ENCODE measurements at places on chromosomes 12 and 14. TPM values are rescaled to one million over a fixed set of nuclear protein-coding genes. Genes with fewer than 3 reads are reported as not detected.

DNA sequence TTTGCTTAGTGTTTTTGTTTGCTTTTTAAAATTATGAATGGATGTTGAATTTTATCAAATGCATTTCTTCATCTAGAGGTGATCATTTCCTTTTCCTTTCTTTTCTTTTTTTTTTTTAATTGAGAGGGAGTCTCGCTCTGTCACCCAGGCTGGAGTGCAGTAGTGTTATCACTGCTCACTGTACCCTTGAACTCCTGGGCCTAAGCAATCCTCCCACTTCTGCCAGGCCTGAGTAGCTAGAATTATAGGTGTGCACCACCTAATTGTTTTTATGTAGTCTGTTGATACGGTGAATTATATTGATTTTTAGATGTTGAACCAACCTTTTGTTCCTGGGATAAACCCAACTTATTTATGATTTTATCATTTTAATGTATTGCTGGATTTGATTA, 1.5 kb upstream of the CDKL1 start:
- H3K4me1 ChIP-seq, result peaks cover 11% of the 10 kb centered on the region
- no peaks in the 10 kb centered on the region for H3K36me3 ChIP-seq

DNA sequence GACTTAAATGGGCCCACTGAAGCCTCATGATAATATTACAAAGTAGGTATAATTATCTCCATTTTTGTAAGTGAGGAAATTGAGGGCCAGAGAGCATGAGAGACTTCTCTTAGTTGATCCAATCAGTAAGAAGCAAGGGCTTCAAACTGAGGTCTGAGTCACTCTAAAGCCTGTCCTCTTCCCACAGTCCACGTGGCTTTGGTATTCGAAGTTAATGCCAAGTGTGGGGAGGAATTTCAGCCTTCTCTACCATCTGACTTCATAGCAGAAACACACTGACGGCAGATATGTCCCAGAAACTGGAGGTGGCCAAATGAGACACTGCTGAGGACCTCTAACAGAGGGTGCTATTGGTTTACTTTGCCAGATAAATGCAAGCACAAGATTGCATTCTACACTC, 114.4 kb upstream of the OVCH1 start:
- H3K4me3 ChIP-seq, result no peak overlapping the region
- H3K27me3 ChIP-seq, result no peaks in the 10 kb centered on the region
- no peaks in the 10 kb centered on the region for H3K36me3 ChIP-seq
- DNase-seq, result no peak

Gene CBLN3
- total RNA-seq, result 128 TPM

GRCh38 chr12:9750276-9751203, 10.2 kb downstream of the CD69 start:
- DNase-seq, result peak; percentile 86
- no peak overlapping the region for H3K27ac ChIP-seq
- H3K4me1 ChIP-seq, result peaks cover 7% of the 10 kb centered on the region

Gene AKAP5
- 1.7 TPM for total RNA-seq

GRCh38 chr12:13273850-13274249, 77.3 kb downstream of the EMP1 start:
- peaks cover 6% of the 10 kb centered on the region for H3K27me3 ChIP-seq
- H3K4me3 ChIP-seq, result no peak overlapping the region
- H3K4me1 ChIP-seq, result peaks cover 4% of the 10 kb centered on the region
- no peak overlapping the region for H3K27ac ChIP-seq
- H3K36me3 ChIP-seq, result no peaks in the 10 kb centered on the region
- no peak for DNase-seq

GRCh38 chr14:101834800-101835547, 73.5 kb downstream of the PPP2R5C start:
- no peak for DNase-seq
- no peaks in the 10 kb centered on the region for H3K27me3 ChIP-seq
- no peak overlapping the region for H3K4me3 ChIP-seq
- H3K36me3 ChIP-seq, result peaks cover 28% of the 10 kb centered on the region

DNA sequence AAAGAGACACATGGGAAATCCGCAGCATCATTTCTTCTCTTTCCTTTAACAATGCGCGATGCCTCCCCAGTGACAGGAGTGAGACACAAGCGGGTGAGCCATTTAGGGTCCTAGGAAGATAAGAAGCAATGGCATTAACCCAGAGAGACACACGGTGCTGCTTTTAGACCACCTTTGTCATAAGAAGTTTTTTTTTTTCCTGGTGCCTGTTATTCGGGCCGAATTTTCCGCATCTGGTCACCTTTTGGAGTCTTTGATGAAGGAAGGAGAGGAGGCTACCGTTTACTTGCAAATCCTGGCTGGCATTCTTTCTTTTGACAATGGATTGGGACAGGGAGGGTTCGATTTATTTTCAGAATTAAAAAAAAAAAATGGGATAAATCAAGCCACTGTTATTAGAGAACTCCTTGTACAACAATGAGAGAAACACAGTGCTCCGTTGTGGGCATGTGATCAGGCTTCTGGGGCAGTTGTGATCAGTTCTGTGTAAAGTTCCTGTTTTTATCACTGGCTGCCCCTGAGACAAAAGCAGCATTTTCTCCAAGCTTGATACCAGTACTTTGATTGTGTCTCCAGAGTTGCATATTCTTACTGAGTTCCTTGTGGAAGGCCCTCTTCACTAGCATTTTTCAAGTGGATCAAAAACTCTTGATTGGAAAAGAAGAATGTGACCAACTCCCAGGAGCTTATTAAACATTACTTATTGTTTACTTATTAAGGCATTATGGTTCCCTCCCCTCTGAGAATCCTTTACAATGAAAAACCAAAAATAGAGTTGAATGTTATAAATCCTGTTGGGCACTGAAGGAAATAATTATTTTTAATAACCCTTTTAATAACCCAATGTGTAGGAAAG, 1.1 kb downstream of the DIP2B start:
- H3K4me1 ChIP-seq, result peaks cover 48% of the 10 kb centered on the region
- DNase-seq, result peak; percentile 68
- no peaks in the 10 kb centered on the region for H3K27me3 ChIP-seq
- no peaks in the 10 kb centered on the region for H3K36me3 ChIP-seq

- H3K36me3 ChIP-seq, result peaks cover 11% of the 10 kb centered on the region
- no peak overlapping the region for H3K27ac ChIP-seq
- H3K4me3 ChIP-seq, result no peak overlapping the region
- H3K4me1 ChIP-seq, result no peaks in the 10 kb centered on the region
- no peaks in the 10 kb centered on the region for H3K27me3 ChIP-seq
Measured at GRCh38 chr12:32005496-32006125, 46.4 kb downstream of the RESF1 start.

GRCh38 chr14:105060751-105061427, 4.3 kb downstream of the GPR132 start:
- peak overlapping the region; percentile 98 for H3K27ac ChIP-seq
- H3K4me1 ChIP-seq, result peaks cover 71% of the 10 kb centered on the region
- H3K36me3 ChIP-seq, result no peaks in the 10 kb centered on the region
- no peaks in the 10 kb centered on the region for H3K27me3 ChIP-seq
- H3K4me3 ChIP-seq, result peak overlapping the region; percentile 8

Gene DAO
- not detected for total RNA-seq

Gene LTBP2
- 0.22 TPM for total RNA-seq

Gene EXOC3L4
- total RNA-seq, result not detected

Gene SLC5A8
- total RNA-seq, result not detected

GRCh38 chr14:100069161-100069800, 4.1 kb downstream of the EVL start:
- H3K27ac ChIP-seq, result peak overlapping the region; percentile 87
- H3K4me1 ChIP-seq, result peaks cover 89% of the 10 kb centered on the region
- H3K27me3 ChIP-seq, result no peaks in the 10 kb centered on the region
- DNase-seq, result no peak
- peaks cover 35% of the 10 kb centered on the region for H3K36me3 ChIP-seq
- H3K4me3 ChIP-seq, result peak overlapping the region; percentile 92

- H3K4me3 ChIP-seq, result no peak overlapping the region
- H3K27ac ChIP-seq, result no peak overlapping the region
- no peaks in the 10 kb centered on the region for H3K4me1 ChIP-seq
- DNase-seq, result no peak
- no peaks in the 10 kb centered on the region for H3K27me3 ChIP-seq
Measured at GRCh38 chr14:56217380-56218045, 99.3 kb downstream of the PELI2 start.

Gene PLD4
- total RNA-seq, result 51.0 TPM

Gene KCNC2
- total RNA-seq, result not detected

Gene GPN3
- total RNA-seq, result 12.3 TPM

DNA sequence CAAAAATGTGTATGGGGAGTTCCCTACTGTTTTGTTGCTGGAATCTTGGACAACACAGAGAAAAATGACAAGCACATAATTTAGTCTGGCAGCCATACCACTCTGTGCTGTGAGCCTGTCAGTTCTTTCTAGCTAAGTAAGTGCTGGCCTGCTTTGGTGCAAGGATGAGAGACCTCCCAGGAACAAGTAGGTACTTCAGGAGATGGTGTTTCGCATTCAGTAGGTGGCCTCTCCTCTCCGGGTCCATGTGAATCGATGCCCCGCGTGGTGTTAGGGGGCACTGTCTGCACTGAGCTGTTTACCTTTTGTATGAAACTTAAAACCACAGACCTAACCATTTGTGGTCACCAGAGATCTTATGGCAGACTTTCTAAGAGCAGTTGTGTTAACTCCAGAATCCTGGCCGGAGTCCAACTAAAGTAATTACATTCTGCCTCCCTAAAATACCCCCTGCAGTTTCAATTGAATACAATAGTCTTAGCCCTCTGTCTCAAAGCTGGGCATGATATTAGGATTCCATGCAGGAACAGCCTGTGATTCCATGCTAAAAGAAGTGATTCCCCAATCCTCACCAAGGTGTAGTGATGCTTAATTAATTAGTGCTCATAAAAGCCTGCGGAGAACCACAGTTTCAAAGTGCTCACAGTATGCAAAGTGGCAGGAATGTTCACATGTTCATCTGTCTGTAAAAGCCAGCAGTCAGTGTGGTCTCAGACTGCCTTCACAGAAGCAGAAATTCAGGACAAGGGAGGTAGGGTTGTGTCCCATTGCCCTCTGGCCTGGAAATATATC, 64.2 kb downstream of the LLPH start:
- no peak for DNase-seq
- H3K4me1 ChIP-seq, result peaks cover 13% of the 10 kb centered on the region
- no peaks in the 10 kb centered on the region for H3K36me3 ChIP-seq
- no peak overlapping the region for H3K27ac ChIP-seq
- H3K27me3 ChIP-seq, result no peaks in the 10 kb centered on the region

DNA sequence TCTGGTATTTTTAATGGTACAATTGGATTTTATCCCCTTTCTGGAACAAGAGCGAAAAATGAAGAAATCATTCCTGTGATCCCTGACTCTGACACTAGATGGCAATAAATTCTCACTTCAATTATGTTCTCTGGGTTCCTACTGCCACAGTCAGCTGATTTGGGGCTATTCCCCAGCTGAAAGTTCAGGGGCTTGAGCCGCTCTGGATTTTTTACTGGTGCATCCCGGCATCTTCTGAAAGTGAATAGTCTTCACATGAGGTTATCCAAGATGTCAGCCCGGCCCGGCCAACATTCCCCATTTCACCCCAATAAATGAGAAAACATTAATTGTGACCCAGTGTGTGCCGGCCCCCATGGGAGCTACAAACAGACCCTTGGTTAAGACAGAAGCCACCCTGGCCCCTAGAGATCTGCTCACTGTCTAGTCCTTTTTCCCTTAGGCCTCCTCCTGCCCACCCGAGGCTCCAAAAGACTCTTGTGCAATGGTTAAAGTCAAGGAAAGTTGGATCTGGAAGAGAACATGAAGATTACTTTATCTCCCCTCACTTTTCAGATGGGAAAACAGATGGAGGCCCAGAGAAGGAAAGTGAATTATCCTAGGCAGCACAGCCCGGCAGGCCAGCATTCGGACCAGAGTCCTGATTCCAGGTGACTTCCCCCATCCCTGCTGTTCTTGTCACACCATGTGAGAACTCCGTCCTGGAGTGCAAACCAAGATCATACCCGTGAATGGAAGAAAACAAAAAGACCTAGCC, 20.8 kb downstream of the CKAP4 start:
- DNase-seq, result peak; percentile 70
- H3K4me1 ChIP-seq, result peaks cover 16% of the 10 kb centered on the region
- no peaks in the 10 kb centered on the region for H3K36me3 ChIP-seq
- peak overlapping the region; percentile 76 for H3K27ac ChIP-seq
- peaks cover 8% of the 10 kb centered on the region for H3K27me3 ChIP-seq

DNA sequence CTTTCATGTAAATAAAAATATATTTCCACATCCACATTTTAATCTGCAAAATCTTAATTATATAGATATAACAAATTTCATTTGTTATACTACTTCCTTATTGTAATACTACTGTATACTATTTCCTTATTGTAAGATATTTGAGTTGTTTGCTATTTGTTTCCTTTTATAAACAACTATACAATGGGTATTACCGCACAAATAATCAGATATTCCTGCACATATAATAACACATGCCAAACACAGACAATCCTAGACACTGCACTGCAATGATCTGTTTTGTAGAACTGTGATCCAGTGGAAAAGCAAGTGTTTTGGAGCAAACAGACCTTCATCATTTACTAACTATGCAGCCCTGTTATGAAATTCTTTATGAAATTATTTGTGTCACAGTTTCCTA, 30.5 kb downstream of the PRKD1 start:
- H3K4me3 ChIP-seq, result no peak overlapping the region
- H3K36me3 ChIP-seq, result no peaks in the 10 kb centered on the region
- H3K27ac ChIP-seq, result no peak overlapping the region

- H3K36me3 ChIP-seq, result no peaks in the 10 kb centered on the region
- no peak overlapping the region for H3K4me3 ChIP-seq
- no peaks in the 10 kb centered on the region for H3K4me1 ChIP-seq
- no peaks in the 10 kb centered on the region for H3K27me3 ChIP-seq
- no peak for DNase-seq
- H3K27ac ChIP-seq, result no peak overlapping the region
Measured at GRCh38 chr14:76292561-76292960, 83.4 kb upstream of the ESRRB start.

DNA sequence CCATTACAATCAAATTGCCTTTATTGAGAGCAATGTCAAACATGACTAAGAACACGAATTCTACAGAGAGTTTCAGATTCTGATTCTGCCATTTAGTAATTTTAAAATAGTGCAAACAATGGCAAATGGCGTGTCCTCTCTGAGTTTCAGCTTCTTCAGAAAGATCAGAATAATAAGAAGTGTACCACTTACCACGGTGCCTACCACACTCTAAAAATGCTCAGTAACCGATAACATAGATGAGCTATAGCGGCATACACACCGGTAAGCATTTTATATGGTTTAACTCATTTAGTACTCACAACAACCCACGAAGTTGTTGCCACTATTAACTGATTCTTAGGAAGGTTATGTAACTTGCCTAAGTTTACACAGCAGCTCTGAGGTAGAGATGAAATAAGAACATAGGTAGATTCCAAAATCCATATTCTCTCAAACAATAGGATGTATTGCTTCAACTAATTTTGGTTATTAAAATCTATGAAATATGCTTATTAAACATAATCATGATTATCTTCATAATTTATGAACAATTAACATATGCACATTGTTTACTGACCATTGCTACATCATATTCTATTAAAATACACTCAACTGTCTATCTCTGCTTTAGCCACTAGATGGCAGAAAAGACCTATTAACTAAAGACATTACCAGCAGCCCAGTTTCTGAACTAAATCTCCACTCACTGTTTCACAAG, 38.3 kb downstream of the SLC6A15 start:
- DNase-seq, result peak; percentile 36
- H3K4me3 ChIP-seq, result no peak overlapping the region
- H3K27ac ChIP-seq, result no peak overlapping the region
- no peaks in the 10 kb centered on the region for H3K4me1 ChIP-seq
- H3K36me3 ChIP-seq, result no peaks in the 10 kb centered on the region

Gene SERPINA6
- total RNA-seq, result not detected
